ENCODE measurements at places on chromosomes 2 and 18.

DNA sequence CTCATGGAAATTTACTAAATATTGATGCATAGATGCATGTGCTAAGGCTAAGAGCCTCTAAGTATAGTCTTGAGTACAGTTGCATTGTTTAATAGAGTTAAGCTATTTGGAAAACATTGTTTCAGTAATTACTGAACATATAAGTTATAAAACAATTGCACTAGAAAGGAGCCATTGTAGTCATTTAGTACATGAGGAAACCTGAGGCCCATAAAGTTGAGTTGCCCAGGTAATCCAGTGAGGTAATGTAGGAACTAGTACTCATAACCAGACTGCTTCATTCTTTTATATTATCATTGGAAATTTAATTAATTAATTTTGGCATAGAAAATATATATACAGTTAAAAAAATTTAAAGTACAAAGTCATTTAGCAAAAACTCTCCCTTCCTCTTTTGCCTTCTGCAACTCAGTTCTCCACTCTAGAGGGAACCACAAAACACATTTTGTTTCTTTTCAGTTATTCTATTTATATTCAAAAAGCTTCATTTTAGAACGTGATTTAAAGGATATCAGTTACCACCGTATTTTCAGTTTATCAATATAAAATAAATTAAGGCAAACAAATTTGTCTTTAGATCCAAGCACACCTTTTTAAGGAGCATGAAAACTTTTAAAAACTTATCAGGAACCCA is 27.8 kb upstream of the TBR1 start:
- DNase-seq, result no peak

GRCh38 chr2:85160966-85161960 is 28.1 kb downstream of the TCF7L1 start:
- no peak for DNase-seq

- DNase-seq, result no peak
These were observed 54.1 kb upstream of the CAB39 start for GRCh38 chr2:230658577-230658876.

GRCh38 chr2:173126819-173127218 is 51.2 kb downstream of the MAP3K20 start:
- no peak for DNase-seq

DNA sequence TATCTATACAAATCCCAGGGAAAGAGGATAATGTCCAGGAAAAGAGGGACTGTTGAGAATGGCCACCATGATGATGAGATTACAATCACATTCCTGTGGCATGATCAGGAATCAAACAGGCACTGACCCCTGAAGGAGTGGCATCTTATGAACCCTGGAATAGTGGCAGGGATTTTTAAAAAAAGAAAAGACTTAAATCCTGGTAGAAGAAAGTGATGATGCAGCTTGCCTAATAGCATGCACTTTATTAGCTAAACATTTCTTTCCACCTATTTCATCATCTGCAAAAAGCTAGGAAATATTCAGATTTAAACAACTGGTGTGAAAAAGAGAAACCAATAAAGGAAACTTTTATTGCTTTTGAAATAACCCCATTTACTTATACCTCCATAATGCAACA is 87.2 kb upstream of the FSHR start:
- no peak for DNase-seq
